NT2/D1 (cell line): ENCODE measurements at places on chromosomes 1 and 21.

GRCh38 chr1:26069941-26070295, 2.5 kb upstream of the TRIM63 start:
- DNase-seq = no peak

- no peak for DNase-seq
These were observed 2.5 kb upstream of the MX2 start for GRCh38 chr21:41359286-41359685.

DNA sequence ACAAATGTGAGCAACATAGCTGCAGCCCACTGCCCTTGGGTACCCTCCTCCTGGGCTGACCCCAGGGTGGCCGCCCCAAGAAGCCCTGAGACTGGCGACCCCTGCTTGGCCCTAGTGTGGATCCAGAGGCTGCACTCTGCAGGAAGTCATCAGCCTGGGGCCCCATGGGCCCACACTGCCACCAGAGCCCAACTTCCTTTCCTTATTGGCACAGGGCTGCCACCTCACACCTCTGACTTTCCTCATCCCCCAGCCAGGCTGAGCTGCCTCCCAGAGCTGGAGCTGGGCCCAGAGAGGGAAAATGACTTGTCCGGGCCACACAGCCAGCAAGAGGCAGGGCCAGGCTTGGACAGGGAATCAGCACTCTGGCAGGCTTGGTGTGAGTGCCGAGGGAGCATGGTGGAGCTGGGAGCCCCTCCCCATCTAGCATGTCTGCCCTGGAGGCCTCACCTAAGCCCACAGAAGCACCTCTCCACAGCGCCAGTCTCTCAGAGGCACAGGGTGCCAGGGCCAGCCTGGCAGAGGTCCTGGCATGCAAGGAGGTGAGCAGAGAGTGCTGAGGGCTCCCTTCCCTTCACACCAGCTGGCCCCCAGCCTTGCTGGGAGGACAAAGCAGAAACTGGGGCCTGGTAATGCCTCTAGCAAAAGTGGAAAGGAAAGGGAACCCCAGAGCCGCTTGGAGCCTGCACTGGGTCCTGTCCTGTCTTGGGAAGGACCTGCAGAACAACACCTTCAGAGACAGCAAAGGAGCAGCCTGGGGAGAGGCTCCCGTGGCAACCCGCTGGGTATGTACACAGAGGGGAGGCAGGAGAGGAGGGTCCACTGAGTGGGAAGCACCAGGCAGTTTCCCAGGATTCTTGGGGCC, 3.2 kb downstream of the RAP1GAP start:
- no peak for DNase-seq

- no peak for DNase-seq
These were observed 48.4 kb upstream of the RAP1A start for GRCh38 chr1:111571239-111571638.

DNA sequence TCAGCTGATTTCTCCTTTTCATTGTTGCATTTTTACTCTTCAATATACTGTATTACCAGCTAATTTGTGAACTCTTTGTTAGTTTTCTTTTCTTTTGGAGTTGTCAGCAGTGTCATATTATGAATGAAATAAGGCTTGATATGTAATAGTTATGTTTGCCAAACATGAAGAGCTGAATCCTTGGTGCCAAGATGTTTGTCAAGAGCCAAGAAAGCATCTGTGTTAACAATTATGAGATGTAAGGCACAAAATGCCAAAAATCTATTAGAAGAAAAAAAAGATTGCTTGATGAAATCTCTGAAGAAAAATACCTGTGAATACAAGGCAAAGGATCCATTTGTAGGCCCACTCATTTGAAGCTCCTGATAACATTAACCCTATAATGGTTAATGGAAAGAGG, 48.4 kb upstream of the RNPC3 start:
- no peak for DNase-seq
